COLO829 (cell line): ENCODE measurements at places on chromosomes 5 and 9.

DNA sequence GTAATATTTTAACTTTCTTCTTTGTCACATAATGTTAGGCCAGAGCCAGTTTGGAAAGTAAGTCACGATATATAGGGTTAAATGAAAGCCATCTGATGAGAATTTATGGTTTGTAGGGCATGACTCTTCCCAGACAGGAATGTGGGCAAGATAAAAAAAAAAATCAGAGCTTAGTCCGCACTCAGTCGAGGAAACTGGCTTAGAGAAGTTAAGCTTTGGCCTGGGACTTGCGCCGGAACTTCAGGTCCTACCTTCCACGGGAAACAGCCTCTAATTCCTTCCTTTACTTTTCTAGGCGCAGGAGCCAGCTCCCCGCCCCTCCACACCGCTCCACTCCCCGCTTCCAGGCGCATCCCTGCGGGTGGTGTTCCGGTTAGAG, 475 bp downstream of the DDX31 start:
- DNase-seq: peak; percentile 68

DNA sequence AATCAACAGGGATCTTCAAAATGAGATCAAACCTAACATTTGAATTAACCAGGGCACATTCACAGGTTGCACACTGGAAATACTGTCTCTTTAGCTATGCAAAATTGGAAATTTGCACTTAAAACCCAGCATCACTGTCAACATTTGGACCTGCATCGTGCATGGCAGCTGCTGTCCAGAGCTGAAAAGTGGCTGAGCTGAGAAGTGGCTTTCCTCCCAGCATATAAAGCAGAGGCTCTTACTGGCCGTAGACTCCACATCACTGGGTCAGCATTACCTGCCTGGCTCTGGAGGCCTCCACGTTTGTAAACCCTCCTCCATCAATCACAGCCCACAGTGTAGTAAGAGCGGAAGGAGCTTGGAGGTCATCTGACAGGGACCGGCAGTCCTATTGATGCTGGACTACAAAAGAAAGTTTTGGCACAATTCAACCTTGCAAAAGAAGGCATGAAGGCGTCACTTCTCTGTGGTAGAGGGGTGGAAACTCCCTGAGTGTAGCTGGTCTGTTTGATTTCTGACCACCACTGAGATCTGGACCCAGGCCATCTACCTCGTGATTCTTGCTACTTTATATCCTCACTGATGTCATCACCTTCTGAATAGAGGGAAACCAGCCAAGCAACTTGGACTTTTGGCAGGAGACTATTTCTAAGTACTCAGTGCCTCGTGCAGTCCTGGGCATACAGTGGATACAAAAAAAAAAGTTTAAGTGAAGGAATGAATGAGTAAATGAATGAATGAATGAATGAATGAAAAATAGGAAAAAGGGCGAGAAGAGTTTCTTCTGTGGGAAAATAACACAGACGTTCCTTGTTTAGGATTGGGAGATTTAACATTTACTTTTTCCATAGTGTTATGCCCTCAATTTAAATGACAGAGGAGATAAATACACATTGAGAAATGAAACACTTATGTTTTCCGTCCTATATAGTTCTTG, 14.8 kb downstream of the RASEF start:
- peak; percentile 96 for DNase-seq

DNA sequence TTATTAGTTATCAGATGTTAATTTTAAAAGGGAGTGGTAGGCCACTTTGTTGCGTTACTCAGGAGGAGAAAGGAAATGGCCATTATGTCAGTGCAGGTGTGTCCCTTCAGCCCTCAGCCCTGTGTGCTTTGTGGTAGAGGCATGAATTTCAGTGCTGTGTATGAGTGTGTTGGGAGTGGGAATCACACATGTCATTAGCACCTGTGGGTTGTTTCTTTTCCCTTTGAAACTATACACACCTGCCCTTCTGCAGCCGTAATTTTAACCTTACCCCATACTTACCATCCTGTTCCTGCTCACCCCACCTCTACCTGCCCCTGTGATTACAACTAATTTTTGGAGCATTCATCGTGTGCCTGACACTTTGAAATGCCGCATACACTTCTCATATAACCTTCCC, 156.4 kb downstream of the ARHGAP26 start:
- no peak for DNase-seq

GRCh38 chr5:179806250-179807048, at the start of gene MGAT4B:
Gene MGAT4B (minus strand): TSS chr5:179806866. CDS start chr5:179806583, 283 bp downstream.
- DNase-seq: no peak

DNA sequence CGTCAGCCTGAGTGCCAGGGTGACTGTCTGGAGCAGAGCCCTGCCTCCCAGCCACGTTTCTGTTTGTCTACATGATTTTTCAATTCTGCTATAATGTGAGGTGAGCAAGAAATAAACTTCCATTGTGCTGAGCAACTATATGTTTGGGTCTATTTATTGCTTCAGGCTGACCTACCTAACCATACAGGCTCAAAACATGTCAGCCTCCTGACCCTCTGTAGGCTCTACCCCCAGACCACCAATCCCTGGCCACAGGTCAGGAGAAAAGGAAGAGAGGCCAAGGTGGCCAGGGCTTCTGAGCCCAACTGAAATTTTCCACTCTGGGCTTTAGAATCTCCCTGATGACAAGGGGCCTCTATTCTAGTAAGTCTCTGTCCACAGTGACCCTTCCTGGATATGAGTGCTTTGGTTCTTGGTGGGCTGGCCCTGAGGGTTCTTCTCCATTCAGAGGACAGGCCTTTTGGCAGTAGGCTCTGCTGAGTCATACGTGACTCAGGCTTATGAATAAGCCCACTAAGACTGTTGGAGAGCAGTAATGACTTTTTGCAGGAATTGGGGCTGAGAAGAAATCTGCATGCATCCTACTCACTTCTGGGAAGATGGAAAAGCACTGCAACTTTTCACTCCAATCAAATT, 117.2 kb upstream of the TBCA start:
- peak; percentile 91 for DNase-seq

DNA sequence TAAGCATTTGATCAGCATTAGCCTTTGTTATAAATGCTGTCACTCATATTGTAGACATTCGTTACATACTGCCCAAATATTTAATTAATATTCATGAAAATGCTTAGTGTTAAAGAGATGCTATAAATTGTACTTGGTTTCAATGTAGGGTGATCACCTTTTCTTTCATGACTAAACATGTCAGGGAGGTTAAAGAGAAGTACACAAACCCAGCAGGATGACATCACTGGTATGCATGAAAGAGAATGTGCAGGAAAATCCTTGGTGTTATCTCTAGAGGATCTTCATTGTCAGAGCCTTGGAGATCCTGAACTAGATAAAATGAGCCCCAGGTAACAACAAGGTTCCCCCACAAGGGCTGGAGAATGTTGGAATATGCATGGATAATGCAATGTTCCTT, 33.0 kb upstream of the SV2C start:
- DNase-seq: no peak

DNA sequence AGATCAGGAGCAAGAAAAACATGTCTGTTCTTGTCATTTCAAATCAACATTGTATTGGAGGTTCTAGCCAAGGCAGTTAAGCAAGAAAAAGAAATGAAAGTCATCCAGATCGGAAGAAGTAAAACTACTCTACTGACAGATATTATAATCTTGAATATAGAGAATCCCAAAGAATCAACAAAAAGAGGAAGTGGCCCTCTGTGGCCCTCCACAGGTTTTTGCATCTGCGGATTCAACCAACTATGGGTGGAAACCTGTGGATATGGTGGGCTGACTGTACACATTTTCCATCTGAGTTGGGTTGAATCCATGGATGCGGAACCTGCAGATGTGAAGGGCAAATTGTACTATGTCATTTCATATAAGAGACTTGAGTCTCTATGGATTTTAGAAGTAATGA, 35.1 kb downstream of the GAS1 start:
- DNase-seq: no peak

GRCh38 chr5:174234388-174234787, 188.9 kb downstream of the NSG2 start:
- no peak for DNase-seq

DNA sequence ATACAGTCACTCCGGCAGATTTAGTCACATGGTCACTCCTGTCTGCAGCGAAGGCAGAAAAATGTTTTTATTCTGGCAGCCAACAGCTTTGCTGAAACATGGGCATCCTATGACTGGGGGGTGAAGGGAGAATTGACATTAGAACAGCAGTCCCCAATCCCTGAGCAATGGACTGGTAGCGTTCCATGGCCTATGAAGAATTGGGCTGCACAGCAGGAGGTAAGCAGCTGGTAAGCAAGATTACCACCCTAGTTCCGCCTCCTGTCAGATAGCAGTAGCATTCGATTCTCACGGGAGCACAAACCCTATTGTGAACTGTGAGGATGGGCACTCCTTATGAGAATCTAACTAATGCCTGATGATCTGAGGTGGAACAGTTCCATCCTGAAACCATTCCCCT, 93.1 kb upstream of the FTMT start:
- no peak for DNase-seq

- no peak for DNase-seq
Observed at GRCh38 chr5:130710596-130710995, 454.5 kb downstream of the HINT1 start.

DNA sequence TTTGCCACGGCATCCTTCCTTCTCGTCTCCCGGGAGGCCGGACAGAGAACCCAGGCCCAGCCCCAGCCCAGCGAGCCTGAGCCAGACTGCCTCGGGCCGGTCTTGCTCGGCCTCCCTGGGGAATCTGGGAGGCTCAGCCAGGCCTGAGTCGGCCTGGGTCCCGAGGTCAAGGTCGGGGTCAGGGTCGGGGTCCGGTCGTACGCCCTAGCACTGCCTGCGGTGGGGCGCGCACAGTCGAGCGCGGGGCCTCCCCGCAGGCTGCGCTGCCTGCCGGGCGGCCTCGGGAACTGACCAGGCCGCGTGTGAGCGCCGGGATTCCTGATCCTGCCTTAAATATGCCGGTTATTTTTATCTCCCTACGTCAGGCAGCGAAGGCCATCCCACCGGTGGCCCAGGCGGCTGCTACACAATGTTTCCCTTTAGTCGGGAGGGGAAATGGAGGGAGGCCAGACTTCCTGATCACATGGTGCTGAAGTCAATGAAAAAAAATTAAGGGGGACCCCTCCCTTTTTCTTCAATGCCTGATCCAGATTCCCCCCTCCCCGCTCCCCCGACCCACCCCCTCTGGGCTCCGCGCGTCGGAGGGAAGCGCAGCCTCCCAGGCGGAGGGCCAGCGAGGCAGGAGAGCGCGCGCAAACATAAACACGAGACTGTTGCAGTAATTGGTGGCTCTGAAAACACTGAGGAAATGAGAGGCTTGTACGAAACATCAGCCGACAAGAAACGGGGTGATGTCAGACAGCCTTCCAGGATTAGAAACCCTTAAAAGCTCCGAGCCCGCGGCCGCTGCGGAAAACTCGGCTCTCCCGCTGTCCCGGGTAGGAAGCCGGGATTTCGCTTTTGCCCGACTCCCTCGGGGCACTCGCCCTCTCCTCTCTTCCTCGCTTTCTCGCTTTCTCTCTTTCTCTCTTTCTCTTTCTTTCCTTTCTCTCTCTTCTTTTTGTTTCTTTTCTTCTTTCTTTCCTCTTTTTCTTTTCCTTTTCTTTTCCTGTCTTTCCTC, 148.2 kb upstream of the KLF4 start:
- peak; percentile 99 for DNase-seq

DNA sequence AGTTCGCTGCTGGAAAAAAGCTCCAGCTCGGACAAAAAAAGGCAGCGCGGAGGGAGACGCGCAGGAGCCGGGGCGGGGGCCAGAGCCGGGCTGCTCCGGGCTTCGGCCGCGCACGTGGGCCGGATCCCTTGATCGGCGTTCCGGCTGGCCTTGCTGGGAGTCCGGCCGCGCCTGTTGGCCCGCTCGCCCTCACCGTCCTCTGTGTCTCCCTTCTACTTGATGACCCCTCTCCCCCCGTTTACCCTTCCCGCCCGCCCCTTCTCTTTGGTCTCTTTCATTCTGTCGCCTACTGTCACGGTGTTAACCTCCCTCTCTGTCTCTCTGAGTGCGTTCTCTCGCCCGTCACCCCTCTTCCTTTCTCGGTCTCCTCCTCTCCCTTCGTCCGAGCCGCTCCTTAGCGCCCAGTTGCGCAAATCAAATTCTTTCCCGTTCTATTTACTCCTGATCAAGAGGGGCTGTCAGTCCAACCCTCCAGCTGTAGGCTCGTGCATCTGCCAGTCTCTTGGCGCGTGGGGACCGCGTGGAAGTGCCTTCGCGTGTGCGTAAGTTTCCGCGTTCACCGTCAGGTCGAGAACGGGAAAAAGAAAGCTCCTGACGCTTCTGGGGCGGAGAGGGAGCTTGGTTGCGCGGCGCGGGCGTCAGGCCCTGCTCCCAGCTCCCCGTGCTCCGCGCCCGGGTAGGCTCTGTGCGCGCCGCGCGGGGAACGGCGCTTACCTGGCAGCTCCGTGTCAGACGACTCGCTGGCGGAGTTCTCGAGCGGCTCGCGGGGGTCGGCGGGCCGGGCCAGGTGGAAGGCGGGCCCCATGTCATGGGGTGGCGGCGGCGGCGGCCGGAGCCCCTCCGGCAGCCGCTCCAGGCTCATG, 798 bp downstream of the PITX1 start:
- no peak for DNase-seq

DNA sequence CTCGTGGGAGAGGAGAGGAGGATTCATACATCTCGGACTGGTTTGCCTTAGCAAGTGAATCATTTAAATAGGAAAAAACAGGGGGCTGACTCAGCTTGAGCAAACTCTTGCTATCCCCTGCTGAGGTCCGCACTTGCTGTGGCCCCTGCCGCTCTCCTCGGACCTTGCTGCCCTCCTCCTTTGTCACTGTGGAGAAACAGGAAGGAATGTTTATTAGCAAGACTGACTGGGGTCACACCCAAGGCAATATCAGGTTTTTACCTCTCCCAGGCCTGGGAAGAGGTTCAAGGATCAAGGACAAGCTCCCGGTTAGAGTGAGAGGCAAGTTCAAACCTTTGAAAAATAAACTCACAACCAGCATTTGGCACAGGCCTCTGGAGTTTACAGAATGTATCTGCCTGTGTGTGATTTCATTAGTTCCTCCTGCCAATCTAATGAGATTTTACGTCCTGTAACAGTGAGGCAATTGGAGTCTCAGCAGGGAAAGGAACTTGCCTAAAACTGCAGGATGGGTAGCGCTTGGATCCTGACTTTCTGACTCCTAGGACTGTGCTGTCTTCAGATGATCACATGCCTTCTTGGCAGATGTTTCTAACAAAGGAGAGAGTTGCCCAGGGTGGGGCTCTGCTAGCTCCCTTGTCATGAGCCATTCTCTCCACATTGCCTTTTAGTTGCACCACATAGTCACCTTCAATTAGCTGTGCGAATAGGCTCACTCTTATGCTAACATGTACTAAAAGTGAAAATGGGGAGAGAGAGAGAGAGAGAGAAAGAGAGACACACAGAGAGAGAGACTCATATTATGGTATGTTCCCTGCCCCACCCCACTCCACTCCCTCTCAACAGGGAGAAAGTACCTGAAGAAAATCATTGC, 108.6 kb upstream of the CDKN2B start:
- DNase-seq: no peak
